ENCODE measurements at places on chromosomes 12 and 14.
A peak's percentile ranks its signal among the peaks of the same experiment; 100 is the strongest.

- no peak for DNase-seq
These were observed 36.2 kb upstream of the MEG3 start for GRCh38 chr14:100789460-100790417.

GRCh38 chr14:69091006-69091405 is 61.9 kb downstream of the DCAF5 start:
- DNase-seq, result no peak

DNA sequence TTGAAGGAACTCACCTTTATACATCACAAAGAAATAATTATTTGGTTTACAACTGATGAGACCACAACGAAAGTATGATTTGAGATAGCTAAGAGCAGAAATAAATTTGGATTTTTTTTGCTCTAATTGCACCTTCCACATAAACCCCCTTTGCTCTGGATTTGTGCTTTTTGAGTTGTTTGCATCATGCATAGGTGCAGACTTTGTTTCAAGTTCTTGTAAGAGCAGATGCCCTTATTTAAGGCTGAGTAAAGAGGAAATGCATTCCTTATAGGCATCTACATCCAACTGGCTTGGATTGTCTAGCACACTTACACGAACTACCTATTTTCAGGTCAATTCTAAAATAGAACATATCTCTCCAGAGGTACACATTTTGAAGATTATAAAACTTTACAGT is 6.6 kb upstream of the CCND2 start:
- DNase-seq, result no peak

DNA sequence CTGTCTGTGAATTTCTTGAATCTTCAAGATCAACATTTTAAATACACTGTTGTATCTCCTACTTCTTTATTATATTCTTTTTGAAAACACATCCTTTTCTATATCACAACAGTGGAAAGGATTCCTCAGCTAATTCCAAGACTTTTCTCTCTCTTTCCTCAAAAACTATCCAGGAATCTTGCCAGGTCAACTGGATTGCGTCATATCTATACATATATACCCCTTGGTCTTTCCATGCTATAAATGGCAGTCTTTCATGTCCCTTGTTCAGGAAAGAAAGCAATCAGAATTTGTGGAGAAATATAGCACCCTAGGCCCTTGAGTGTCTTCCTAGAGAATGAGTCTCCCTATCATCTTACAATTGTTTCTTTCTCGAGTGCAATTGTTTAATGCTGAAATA is 149.0 kb downstream of the KCNA5 start:
- no peak for DNase-seq

GRCh38 chr12:85519163-85519562 is 239.1 kb downstream of the ALX1 start:
- no peak for DNase-seq

DNA sequence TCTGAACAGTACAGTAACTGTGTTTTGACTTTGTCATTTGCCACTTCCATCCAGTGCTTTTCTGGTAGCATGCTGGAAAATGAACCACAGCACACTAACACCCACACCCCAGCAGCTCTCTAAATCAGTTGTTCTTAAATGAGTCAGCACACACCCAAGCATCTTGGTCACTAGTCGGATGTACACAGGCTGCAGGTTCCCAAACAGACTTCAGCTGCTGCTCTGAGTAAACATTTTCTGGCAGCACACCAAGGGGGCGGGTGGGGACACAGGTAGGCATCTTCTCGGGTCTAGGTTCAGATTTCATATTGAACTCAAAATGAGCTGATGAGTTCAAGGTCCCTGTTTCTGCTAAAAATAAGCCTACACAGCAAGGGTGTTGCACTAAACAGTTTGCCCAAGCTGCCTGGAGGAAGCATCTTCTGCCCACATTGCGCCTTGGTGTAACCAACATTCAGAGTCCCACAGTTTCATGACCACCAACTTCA is 39.8 kb downstream of the IFNG start:
- DNase-seq, result no peak

GRCh38 chr12:55188974-55189556 is 31.8 kb upstream of the OR10A7 start:
- peak; percentile 80 for DNase-seq

DNA sequence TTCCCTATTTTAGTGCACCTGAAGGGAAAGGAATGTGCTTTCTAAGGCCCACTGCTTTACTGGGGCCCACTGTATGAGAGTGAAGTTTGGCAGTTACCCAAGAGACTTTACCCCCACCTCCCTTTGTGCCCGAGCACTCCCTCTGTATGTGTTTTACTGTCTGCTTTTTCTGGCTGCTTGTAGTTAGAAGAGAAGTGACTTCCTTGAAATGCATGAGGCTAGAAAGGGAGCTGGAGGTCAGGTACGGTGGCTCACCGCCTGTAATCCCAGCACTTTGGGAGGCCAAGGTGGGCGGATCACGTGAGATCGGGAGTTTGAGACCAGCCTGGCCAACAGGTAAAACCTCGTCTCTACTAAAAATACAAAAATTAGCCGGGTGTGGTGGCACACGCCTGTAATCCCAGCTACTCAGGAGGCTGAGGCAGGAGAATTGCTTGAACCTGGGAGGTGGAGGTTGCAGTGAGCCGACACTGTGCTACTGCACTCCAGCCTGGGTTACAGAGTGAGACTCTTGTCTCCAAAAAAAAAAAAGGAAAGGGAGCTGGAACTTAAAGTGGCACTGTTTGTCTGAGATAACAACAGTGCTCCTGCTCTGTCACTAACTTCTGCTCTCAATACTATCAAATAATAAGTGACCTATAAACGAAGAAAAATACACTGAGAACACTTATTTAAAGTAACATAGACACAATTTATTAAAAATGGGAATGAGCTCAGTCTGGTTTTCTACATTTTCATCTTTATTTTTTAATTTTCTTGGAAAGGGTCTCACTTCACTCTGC is 5.8 kb downstream of the TRIP11 start:
- no peak for DNase-seq

DNA sequence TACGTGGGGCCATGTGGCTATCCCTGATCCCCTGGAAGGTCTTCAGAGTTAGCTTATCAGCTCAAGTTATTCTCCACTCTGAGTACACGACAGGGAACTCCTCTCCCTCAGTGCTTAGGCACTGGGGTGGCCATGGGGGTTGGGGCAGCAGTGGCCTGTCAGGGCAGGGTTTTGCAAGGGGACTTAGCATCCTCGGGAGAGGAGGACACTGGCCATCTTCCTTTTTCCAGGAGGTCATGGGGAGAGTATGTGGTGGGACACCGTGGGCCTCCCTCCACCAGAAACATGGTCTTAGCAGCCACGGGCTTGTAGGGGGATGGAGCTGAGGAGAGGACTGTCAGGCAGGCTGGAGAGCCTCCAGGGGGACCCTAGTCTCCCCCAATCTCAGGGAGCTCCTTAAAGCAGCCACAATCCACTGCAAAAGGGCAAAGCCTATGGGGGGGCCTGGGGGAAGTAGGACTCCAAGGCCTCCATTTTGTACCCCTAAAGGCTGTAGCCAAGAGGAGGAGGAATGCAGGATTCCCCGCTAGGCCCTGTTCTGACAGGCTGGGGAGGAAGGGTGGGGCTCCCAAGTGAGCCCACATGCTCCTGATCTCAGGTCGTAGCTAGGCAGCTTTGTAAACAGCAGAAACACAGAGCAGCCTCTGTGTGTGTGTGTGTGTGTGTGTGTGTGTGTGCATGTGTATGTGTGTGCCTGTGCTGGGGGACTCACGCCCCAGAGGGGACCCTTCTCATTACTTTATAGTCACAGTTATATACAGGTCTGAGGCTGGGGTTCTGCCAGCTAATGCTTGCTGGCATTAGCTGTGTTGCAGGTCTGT is 36.6 kb downstream of the KRT80 start:
- no peak for DNase-seq

GRCh38 chr12:8819666-8819980 is 2.8 kb upstream of the A2ML1 start:
- no peak for DNase-seq

DNA sequence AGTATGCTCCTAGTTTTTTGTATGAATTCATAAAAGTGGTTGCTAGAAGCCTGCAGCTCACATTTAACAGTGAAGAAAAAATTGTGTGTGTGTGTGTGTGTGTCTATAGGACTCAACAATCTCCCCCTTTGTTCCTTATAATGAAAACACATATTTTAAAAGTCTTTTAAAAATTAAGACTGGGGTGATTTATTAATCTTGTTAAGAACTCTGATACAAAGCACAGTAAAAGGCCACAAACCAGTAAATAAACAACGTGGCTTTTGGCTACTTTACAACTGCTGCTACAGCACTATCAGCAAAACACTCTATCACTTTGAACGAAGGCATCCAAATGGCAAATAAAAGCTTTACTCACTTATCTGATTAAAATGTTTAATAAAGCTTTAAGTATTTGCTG is 594 bp upstream of the VCPKMT start:
- no peak for DNase-seq

DNA sequence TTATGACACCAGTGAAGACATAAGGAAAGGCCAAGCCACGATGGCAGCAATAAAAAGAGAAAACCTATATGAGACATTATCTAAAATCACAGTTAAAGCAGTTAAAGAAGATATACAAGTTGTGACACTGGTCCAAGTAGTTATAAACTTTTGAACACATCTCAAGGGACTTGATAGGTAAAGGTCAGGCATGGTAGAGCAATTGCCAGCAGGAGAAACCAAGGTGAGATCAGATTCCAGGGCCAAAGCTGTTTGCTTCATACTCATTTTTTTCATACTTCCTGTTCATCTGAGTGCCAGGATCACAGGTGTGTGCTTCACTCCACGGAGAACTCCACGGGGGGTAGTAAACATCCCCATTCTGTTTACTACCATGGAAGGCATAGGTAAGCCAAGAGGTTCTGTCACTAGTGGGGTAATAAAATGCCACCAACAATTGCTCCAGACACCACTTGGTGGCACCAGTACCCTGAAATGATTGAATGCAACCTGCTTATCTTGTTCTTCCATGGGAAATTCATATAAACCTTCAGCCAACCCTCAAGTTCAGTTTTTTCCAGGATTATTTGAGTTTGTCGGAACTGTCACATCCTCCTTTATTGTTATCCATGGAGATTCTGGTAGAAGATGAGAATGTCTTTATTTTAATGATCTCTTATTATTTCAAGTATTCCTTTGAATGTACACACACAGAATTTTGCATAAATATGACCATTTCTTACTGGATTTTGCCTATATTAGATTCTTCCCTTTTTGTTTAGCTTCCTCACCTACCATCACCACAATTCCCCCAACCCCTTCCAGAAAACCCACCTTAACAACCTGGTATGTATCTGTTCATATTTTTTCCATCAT is 59.2 kb upstream of the TSPAN8 start:
- DNase-seq, result peak; percentile 16

DNA sequence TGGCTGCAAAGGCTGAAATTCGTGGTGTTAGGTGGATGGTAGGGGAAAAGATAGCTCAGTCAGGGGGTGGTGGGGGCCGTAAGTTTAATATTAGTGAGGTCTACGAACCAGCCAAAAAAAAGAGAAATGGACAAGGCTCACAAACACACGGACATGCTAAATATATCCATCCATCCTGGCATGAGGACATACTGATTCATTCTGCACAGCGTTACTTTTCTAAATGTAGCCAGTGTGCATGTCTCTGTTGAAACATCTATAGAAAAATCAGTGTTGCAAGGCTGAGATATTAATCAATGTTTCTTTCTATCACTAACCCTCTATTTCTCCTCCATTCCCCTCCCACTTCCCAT is 150.6 kb downstream of the PIWIL1 start:
- no peak for DNase-seq

DNA sequence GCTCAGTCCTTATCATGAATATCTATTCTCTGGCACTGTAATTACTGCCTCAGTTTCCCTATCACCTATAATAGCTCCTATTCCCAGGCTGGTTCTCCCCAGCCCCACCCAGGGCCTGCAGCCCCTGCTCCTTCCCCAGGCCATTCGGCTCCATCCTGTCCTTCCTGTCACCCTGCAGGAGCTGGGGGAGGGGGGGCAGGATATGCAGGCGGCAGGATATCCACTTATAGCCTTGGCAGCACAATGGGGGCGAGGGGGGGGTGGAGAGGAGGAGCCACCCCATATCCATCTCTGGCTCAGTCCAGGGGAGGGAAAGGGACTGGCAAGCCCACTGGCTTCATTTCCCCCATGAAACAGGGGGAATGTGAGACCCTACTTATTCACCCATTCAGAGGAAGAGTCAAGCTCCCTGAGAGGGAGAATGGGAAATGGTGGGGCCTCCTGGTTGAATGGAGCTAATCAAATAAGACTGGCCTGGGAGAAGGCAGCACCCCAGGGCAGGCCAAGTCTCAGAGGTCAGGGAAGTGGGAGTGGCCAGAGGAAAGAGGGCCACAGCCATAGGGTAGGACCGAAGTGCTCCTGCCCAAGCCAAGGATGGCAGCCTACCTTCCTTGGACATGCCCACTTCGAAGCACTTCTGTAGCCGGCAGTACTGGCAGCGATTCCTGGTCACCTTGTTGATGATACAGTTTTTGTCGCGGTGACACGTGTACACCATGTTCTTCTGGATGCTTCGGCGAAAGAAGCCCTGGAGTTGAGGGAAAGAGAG is 7.8 kb upstream of the ITGB7 start:
- DNase-seq, result no peak

DNA sequence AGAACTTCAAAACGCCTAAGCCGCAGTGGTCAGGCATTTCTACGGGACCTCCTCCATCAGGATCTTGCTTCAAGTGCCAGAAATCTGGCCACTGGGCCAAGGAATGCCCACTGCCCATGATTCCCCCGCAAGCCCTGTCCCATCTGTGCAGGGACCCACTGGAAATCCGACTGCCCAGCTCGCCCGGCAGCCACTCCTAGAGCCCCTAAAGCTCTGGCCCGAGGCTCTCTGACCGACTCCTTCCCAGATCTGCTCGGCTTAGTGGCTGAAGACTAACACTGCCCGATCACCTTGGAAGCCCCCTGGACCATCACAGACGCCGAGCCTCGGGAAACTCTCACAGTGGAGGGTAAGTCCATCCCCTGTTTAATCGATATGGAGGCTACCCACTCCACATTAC is 1113.0 kb upstream of the TMEM132C start:
- DNase-seq, result no peak

DNA sequence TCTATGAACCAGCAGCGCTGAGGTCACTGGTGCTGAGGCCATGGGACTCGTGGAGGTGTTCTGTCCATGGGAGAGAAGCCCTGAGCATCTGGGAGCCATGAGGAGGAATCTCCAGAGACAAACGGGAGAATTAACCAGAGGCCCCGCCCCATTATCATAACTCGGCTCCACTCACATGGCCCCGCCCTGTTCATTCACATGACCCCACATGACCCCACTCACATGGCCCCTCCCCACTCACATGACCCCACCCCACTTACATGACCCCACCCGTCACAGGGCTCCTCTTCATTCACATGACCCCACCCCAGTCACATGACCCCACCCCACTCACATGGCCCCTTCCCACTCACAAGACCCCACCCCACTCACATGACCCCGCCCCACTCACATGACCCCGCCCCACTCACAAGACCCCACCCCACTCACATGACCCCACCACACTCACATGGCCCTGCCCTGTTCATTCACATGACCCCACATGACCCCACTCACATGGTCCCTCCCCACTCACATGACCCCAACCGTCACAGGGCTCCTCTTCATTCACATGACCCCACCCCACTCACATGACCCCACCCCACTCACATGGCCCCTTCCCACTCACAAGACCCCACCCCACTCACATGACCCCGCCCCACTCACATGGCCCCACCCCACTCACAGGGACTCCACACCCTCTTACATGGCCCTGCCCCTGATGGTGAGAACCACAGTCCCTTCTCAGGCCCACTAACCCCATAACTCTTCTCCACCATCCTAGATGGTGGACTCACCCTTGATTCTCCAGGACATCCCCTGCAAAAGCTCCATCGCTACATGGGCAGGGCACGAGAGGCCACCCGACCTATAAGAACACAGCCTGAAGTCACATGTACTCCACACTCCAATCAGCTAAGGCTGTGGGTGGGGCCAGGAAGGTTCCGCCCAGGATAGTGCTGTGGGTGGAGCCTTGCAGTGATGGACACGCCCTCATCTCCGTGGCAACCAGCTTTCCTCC is 151.1 kb upstream of the SFSWAP start:
- no peak for DNase-seq

Data from tibial nerve (tissue), 4 donors.